Foreskin fibroblast (primary cell): ENCODE measurements at places on chromosomes 5 and 9.

GRCh38 chr9:81108821-81109220 is 580.5 kb downstream of the TLE1 start:
- no peak for DNase-seq

DNA sequence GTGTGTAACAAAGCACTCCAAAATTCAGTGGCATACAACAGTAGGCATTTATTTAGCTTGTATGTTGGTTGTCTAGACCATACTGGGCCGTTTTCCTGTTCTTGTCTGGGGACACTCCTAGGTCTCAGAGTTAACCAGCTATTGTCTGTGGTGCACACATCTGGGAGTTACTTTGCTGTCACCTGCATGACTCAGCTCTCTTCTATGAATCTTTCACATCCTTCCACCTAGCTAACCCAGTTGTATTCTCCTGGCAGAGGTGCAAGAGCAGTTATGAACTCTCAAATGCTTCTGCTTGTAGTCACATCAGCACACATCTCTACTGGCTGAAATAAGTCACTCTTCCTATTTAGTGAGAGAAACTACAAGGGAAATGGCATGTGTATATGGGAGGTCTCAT is 138.1 kb downstream of the BAAT start:
- DNase-seq = no peak

DNA sequence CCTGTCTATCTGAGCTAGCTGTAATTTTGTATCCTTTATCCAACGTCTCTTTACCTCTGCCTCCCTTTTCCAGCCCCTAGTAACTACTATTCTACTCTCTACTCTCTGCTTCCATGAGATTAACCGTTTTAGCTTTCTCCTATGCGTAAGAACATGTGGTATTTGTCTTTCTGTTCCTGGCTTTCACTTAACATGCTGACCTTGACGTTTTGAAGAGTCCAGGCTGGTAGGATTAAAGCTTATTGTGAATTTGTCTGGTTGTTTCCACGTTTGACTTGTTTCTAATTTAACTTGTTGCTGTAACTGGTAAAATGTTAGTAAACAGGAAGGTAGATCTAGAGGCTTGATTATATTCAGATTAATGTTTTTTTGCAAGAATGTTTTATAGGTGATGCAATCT is 385.3 kb downstream of the PSAT1 start:
- peak; percentile 20 for DNase-seq

GRCh38 chr9:113368982-113369854 is 7.6 kb downstream of the HDHD3 start:
- DNase-seq = no peak

DNA sequence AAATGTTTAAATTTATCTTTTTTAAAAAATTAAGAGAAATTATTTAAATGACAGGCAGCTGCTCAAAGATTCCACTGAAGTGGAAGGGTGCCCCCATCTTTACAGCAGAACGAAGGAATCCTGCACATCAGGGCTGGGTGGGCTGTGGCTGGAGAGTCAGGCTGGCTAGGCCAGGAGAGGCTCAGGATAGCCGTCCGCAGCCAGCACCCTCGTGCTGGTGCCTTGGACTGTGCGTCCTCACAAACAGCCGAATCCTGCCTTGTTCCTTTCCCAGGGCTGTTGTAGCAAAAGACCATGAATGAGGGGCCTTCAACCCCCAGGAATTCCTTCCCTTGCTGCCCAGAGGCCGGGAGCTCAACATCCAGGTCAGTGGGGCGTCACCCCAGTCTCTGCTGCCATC is 64.6 kb upstream of the FCN1 start:
- DNase-seq = no peak

DNA sequence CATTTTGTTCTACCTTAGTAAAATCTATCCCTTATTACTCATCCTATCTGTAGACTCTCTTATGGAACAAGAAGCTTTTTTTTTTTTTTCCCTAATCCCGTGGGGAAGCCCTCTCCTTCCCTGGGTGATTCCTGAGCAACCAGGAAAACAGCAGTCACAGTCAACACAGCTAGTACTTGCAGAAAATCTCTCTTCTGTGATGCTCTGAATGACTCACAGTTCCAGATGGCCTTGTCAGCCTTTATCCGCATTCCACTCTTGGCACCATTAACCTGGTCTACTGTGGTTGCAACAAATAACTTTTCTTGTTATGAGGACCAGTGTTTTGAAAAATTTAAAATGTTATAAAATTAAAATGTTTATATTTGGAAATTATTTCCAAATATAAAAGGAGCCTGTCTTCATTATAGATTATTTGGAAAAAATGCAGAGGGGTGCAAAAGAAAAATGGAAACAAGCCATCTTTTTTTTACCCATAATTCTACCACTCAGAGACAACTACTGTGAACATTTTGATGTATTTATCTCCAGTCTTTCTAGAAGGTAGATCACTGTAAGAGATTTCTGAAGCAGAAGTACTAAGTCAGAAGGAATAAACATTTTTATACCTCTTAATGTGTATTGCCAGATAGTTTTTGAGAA is 486.7 kb downstream of the RAB3C start:
- DNase-seq = peak; percentile 94

- no peak for DNase-seq
These were observed 219.6 kb downstream of the ENC1 start for GRCh38 chr5:74420947-74421346.

DNA sequence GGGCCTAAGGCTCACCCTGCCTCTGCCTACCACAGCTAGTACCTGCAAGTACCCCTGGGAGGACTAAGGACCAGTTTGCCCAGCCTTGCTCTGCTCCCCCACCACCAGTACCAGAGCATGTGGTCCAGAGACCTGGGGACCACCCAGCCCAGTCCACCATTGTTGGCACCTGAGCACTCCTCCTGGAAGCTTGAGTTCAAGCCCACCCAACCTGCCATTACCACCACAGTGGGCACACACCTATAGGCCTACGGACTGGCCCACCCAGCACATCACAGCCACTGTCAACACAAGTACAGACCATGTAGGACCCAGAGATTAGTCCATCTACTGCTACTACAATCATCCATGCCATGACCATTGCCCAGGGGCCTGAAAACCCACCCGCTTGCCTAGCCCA is 30.8 kb upstream of the SH3TC2 start:
- DNase-seq = no peak

DNA sequence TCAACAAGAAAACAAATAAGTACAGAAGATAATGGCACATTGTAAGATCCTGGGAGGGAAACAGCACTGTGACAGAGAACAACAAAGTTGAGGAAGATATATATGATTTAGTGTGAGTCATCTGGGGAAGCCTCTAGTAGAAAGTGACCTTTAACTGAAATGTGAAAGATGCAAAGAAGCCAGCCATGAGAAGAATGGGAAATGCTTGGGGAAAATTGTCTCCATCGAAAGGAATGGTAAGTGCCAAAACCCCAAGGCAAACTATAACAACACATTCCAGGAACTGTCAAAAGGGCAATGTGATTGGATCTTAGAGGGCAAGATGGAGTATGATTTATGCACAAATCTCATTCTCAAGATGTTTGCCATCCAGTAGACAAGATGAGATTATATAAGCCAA is 537.8 kb upstream of the BRINP1 start:
- DNase-seq = no peak

GRCh38 chr5:1330847-1331831 is 13.8 kb downstream of the CLPTM1L start:
- DNase-seq = no peak

- DNase-seq = peak; percentile 95
These were observed 12.7 kb downstream of the CSF2 start for GRCh38 chr5:132086277-132086794.

GRCh38 chr5:78647351-78647818 is 1.2 kb downstream of the LHFPL2 start:
- DNase-seq = no peak

DNA sequence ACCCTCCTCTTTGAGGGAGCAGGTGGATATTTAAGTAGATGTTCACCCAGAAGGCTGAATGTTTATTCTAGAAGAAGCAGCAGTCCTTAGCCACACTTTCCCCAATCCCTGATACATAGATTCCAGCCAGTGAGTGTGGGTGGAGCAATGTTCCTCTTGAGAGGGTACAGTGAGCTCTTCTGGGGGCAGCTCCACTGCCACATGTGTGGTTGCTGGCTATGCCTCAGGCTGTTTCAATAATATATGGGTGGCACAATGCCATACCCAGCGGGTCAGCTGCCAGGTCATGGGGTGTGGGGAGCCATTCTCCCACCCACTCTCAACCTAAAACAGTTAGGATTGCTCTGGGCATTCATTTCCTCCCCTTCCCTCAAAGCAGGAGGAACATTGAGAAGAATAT is 61.6 kb upstream of the DAB2 start:
- DNase-seq = no peak

DNA sequence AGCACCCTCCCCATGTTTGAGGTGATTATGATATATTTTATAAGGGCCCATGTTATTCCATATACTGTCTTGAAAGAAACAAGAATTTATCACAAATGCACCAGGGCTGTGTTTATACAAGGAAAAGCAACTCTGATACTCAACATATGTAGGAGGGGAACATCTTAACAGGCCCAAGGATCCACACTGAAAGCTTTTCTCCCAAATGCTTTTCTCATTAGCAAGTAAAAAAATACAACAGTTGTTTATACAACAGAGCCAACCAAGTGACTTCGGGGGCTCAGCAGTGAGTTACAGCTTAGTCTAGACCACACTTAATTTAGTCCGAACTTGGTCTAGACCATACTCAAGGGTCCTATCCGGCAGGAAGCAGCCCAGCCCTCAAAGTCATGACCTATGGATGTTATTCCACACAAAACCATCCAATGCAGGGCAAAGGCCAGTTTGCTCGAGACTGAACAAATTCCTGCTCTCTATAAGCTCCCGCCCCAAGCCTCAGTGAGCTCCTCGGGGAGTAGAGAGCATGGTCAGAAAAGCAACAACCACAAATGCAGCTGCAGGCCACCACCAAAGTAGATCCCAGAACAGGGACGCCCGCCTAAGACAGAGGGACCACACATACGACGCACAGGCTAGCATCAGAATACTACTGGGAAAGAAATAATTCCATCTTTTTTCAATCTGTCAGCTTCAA is 6.8 kb downstream of the GZMK start:
- DNase-seq = no peak

DNA sequence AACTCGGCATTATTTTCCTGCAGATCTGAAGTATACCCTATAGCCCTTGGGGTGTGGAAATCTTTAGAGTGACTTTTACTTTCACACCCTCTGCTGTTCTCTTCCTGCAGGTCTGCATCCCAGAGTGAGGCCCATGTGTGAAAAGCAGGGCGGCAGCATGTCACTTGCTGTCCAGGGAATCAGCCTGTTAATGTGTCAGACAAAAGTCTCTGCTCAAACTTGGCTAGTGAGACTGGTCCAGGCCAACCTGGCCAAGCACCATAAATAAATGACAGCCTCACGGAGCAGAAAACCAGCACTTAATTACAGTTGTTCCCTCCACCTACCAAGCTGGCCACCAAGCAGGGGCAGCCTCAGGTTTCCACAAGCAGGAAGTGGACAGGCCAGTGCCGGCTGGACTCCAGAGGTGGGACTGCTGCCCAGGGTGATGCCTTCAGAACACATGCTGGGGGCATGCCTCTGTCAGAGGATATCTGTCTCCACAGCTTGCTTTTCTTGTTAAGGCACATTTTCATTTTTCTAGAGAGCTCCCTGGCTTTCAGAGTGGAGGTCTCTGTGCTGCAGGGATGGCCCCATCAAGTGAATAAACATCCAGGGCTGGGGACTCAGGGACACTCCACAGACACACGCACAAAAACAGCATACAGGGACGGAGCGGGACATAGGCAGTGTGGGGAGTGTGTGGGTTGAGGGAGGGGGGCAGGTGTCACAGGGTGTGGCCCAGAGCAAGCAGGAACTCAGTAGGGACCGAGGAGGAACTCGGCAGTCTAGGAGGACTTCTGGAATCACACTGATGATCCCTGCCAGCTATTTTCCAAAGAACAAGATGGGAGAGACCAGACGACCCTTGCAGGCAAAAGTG is 243.8 kb upstream of the IRX1 start:
- DNase-seq = no peak

GRCh38 chr5:14251733-14252132 is 108.6 kb downstream of the TRIO start:
- no peak for DNase-seq

GRCh38 chr9:34190996-34191892 is 12.4 kb downstream of the UBAP1 start:
- DNase-seq = no peak

DNA sequence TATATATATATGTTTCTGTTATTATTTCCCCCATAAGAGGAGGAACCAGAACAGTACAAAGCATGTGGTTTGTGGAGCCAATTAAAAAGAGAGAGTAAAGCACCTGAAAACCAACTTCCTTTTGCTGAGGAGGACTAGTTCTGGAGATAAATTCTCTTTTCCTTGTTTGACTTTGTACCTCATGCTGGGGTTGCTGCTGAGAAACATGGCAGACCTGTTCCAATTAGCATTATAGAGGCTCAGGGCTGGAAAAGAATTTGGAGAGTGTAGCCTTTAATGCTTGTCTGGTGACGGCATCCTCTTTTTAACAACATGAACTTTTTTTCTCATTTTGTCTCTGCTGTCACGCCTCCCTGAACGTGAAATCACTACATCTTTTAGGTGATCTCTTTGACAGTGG is 32.8 kb upstream of the NMUR2 start:
- no peak for DNase-seq

DNA sequence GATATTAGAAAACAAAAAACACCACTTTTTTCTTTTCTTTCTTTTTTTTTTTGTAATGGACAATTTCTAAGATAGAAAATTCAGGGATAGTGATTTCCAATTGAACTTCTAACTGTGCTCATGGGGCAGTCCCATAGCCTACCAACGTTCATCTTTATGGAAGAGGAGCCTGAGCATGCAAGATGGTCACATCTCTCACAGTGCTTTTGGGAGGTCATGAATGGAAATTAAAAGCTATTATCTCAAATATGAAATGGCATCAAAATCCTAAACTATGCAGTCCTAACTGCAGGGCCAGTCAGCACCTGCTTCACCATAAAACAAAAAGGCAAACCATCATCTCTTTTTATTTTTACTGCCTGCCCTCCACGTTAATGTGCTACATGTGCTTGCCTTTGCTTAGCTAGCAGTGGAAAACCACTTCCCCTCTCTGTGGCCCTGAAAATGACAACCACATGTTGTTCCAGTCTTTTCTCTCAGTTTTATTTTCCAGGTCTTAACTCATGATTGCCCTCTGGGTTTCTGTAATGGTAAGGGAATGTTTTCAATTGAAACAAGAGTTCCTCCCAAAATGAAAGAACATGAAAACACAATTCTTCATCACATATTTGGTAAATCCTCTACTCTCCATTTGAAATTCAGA is 16.7 kb downstream of the IFNB1 start:
- peak; percentile 80 for DNase-seq

DNA sequence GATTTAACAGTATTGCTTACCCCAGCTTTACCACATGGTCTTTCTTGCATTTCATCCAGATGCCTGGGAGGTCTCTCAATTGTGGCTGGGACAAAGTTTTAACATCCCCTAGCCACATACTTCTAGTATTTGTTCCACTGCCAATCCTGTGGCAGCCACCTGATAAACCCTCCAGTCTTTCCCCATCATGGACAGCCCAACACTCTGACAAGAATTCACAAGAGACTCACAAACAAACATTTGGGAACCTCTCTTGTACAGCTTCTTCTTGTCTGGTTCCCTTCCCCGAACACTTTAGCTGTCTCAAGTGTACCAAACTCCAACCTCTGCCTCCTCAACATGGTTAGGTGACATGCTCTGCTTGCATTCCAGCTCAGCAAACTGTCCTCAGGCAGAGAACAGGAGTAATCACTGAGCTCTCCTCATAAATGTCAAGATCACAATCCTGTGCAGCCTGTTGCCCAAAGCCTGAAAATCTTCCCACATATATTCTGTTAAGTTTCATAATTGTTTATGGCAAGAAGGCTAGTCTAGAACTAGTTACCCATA is 59.7 kb downstream of the STRBP start:
- no peak for DNase-seq
